ENCODE measurements at places on chromosomes 4 and X. TPM values are rescaled to one million over a fixed set of nuclear protein-coding genes. Genes with fewer than 3 reads are reported as not detected.

- DNase-seq, result no peak
- H3K27ac ChIP-seq, result no peak overlapping the region
- peaks cover 7% of the 10 kb centered on the region for H3K36me3 ChIP-seq
- no peak overlapping the region for H3K4me3 ChIP-seq
- no peaks in the 10 kb centered on the region for H3K4me1 ChIP-seq
- no peaks in the 10 kb centered on the region for H3K27me3 ChIP-seq
Observed at GRCh38 chr4:150477869-150478268, 104.1 kb upstream of the MAB21L2 start.

- H3K4me3 ChIP-seq, result no peak overlapping the region
- peaks cover 27% of the 10 kb centered on the region for H3K36me3 ChIP-seq
- H3K27me3 ChIP-seq, result no peaks in the 10 kb centered on the region
- H3K4me1 ChIP-seq, result no peaks in the 10 kb centered on the region
- no peak for DNase-seq
Observed at GRCh38 chrX:16743604-16744325, 24.4 kb downstream of the SYAP1 start.

- no peaks in the 10 kb centered on the region for H3K36me3 ChIP-seq
- H3K27me3 ChIP-seq, result no peaks in the 10 kb centered on the region
- H3K4me1 ChIP-seq, result no peaks in the 10 kb centered on the region
Observed at GRCh38 chr4:35754047-35754446, 490.3 kb downstream of the ARAP2 start.

DNA sequence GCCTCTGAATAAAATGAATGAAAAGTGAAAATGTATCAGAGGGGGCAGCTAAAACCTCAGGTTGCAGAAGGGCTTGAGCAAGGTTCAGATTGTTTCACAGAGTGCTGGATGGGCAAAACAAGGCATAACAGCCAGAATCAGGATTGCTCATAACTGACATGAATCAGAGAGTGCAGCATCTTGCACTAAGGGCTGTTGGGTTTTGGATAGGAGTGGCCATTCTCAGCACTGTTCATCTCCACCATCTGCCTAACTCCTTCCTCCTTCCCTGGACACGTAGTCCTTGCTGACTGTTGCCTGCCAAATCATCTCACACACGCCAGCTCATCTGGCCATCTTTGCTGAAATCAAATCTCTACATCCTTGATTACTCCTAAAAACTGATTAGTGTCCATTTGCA is 75.3 kb upstream of the C1QTNF7 start:
- H3K27ac ChIP-seq, result no peak overlapping the region
- no peaks in the 10 kb centered on the region for H3K36me3 ChIP-seq
- H3K4me3 ChIP-seq, result no peak overlapping the region
- H3K4me1 ChIP-seq, result peaks cover 2% of the 10 kb centered on the region
- H3K27me3 ChIP-seq, result no peaks in the 10 kb centered on the region
- DNase-seq, result no peak

DNA sequence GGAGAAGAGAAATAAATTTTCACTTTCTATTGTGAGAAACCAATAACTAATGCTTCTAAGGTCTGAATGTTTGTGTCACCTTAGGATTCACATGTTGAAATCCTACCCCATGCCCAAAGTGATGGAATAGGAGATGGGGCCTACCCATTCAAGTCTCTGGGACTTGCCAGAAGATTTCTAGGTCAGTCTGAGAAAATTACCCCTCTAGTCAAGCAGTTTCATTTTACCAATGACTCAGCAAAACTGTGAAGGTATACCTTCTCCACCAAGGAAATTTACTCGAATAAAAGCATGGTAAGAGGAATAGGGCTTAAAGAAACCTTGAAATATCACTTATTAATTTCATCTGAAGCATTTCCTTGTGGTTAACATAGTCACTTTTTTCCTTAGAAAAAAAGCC is 23.5 kb upstream of the PAPSS1 start:
- DNase-seq, result no peak
- H3K4me1 ChIP-seq, result no peaks in the 10 kb centered on the region
- no peaks in the 10 kb centered on the region for H3K36me3 ChIP-seq
- no peaks in the 10 kb centered on the region for H3K27me3 ChIP-seq

DNA sequence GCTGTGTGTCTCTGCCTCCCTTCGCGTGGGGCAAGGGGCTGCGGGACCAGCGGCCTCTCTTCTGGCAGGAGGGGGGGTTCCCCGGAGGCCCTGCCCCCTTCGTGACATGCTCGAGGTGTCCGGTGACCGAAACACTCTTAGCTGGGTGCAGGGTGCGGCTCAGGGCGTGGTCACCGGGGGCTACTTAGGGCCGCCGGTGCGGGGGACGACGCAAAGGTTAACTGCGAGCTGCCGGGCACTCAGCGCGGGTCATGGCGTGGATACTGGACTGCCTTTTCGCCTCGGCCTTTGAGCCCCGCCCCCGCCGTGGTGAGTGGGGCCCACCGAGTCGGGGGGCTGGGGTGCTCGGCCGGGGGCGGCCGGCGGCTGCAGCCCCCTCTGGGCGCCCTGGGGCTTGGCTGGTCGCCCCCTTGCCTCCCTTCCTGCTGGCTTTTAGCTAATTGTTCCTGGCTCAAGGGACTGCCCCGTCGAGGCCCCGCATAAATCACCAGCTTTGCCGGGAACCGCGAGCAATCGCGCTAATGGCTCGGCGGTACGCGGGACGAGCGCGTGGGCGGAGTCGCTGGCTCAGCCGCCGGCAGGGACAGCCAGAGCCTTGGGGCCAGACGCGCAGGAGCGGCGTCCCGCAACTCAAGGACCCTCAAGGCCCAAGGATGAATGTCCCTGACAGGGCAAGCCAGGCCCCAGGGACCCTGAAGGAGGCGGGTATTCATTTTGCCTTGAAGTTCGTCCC is at the start of gene ARHGAP36:
Gene ARHGAP36 (plus strand): TSS at position 211 of the 733 bp plus-strand sequence. CDS start 23,320 bp downstream, outside the sequence.
- no peak for DNase-seq
- H3K27ac ChIP-seq, result no peak within 1 kb of the TSS
- H3K36me3 ChIP-seq, result no peaks in the 10 kb centered on the region
- H3K27me3 ChIP-seq, result peaks cover 15% of the 10 kb centered on the region
- no peak within 1 kb of the TSS for H3K4me3 ChIP-seq

The PCGF3 gene
- 51.1 TPM for total RNA-seq

Data from T-cell (primary cell).